ENCODE measurements at places on chromosomes 7 and 10.

DNA sequence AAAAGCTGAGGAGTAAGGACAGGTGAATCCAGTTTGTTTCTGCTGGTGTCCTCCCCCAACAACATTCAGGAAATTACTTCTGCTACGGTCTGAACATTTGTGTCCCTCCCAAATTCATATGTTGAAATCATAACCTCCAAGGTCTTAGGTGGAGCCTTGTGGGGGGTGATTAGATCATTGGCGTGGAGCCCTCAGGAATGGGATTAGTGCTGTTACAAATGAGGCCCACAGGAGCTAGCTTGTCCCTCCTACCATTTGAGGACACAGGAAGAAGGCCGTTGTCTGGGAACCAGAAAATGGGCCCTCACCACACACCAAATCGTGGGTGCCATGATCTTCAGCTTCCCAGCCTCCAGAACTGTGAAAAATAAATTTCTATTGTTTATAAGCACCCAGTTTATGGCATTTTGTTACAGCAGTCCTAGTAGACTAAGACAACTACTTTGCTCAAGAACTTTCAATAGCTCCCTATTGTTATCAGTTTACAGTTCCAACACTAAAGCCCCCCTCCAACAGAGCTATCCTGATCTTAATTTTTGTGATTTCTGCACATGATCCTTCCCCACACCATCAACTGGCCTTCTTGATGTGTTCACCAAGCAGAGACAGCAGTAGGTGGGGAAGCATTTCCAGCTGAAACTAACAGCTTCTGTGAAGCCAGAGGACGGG, 2.1 kb upstream of the LRMDA start:
- no peaks in the 10 kb centered on the region for H3K36me3 ChIP-seq
- no peak for DNase-seq
- no peak overlapping the region for H3K4me3 ChIP-seq
- H3K27me3 ChIP-seq, result no peaks in the 10 kb centered on the region
- peaks cover 74% of the 10 kb centered on the region for H3K4me1 ChIP-seq

DNA sequence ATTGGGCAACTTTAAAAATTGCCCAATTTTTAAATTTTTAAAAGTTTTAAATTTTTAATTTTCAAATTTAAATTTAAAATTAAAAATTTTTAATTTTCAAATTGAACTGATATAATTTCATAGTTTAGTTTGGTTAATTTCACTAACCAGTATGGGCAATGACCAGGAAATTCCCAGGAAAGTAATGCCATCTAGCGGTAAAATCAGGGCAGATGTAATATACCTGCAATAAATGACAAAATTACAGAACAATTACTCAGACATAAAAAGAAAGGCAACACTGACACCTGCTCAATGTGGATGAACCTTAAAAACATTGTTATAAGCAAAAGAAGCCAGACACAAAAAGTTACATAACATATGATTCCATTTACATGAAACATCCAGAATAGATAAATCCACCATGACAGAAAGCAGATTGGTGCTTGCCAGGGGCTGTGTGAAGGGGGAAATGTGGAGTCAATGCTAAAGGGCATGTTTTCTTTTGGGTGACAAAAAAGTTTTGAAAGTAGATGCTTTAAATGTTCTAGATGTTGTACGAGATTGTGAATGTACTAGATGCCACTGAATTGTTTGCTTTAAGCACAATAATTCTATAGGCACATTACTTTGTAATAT, 28.6 kb upstream of the SLC16A12 start:
- H3K27ac ChIP-seq, result no peak overlapping the region
- H3K4me3 ChIP-seq, result no peak overlapping the region
- peak; percentile 48 for DNase-seq

GRCh38 chr7:69577221-69577620, 21.1 kb upstream of the AUTS2 start:
- H3K36me3 ChIP-seq, result no peaks in the 10 kb centered on the region
- no peak for DNase-seq
- H3K4me1 ChIP-seq, result no peaks in the 10 kb centered on the region
- H3K27me3 ChIP-seq, result no peaks in the 10 kb centered on the region
- H3K27ac ChIP-seq, result no peak overlapping the region

DNA sequence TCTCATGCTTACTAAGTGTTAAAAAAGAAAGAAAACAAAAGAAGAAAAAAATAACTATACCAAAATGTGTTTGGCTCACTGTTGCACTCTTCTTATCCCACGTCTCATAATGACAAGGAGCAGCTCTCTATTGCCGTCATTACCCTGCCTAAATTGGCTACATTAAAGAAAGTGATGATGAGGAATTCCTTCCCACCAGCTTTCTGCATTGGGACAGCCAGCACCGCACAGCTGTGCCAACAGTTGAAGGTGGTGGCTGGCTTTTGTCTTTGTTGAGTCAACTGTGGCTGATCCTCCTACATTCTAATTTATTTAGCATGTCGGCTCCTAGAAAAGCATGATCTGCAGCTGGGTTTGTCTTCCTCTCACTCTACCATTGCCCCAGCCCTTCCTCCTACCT, 751.8 kb downstream of the KCNMA1 start:
- H3K36me3 ChIP-seq, result no peaks in the 10 kb centered on the region
- no peak overlapping the region for H3K4me3 ChIP-seq
- no peak for DNase-seq
- H3K27ac ChIP-seq, result no peak overlapping the region

DNA sequence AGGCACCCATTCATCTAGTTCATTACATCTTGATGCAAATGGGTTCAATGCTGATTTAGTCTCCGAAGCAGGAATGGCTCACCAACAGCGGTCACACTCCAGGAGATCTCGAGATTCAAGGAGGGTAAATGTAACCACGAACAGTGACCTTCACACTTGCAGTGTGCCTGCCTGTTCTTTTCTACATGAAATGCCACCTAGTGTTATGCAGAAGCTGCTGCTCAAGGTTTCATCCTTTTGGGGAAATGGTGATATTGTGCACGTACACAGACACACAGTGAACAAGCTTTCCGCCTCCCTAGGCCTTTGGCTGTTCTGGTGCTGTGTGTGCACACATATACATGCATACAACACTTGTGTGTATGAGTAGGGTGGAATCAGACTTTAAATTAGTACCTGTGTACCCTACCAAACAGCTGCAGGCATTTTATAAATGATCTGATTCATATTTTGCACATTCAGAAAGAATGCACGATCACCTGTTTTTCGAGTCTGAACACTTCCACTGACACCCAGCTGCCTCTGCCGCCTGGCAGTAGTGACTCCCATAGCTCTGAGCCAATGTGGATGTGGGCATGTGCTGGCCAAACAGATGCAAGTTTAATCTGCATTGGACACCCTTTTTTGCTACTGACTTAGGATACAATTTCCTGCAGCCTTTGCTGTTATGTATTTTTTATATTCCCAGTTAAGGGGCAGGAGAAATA, 100.5 kb downstream of the TACC2 start:
- H3K36me3 ChIP-seq, result no peaks in the 10 kb centered on the region
- no peak overlapping the region for H3K27ac ChIP-seq
- H3K27me3 ChIP-seq, result no peaks in the 10 kb centered on the region
- H3K4me1 ChIP-seq, result no peaks in the 10 kb centered on the region
- DNase-seq, result no peak

Measured in left lung (tissue), 14 donors.